Astrocyte of the spinal cord (primary cell): ENCODE measurements at places on chromosomes 13 and 19.

GRCh38 chr13:86541461-86541860 lies 742.2 kb upstream of the SLITRK6 start:
- no peak for DNase-seq

DNA sequence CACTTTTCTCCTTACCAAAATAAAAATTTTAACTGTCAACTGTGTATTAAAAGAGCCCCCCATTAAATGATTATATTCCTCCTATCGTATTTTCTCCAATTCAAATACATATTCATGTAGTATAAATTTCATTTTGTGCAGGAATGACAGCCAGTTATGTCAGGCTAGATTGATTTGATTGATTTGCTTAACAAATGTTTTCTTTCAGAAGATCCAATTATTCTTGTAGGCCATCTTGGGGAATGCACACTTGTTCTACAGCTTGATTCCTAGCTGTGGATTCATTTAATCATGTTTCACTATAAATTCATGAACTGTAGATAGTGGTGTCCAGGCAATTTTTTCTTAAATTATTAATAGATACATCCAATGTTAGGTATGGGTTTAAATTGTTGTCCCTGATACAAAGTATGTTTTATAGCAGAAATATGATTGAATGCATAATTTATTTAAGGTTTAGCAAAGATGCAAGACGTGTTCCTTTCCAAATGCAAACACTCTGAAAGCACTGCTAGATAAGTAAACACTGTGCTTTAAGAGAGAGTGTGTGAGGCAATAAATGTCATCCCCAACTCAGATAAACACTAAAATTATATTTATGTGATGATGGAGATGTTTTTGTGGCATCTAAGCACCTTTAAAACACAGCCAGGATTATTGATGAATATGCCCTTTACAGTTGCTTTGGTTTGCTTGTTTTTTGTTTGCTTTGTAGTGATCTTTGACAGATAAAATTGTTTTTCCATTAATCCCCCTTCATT lies 531.1 kb downstream of the DCT start:
- DNase-seq = no peak

DNA sequence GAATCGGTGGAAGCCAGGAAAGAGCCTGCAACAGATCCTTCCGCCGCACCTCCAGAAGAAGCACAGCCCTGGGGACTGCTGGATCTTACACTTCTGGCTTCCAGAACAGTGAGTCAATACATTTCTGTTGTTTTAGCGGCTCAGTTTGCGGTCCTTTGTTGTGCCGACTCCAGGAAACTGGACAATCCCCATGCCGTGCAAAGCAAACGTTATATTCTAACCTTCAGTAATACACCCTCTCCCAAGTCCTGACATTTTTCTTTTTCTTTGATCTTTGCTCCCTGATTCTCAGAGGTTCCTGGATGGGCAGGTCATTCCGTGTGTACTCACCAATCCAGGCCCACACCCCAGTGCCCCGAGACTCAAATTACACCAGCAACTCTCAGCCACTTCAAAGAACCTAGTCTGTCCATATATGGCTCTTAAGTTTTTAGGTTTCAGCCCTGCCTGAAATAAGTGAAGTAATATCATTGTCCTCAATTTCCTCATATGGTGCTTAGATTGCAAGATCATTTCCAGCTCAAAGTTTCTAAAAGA lies 387.1 kb upstream of the SGCG start:
- DNase-seq = peak; percentile 33

DNA sequence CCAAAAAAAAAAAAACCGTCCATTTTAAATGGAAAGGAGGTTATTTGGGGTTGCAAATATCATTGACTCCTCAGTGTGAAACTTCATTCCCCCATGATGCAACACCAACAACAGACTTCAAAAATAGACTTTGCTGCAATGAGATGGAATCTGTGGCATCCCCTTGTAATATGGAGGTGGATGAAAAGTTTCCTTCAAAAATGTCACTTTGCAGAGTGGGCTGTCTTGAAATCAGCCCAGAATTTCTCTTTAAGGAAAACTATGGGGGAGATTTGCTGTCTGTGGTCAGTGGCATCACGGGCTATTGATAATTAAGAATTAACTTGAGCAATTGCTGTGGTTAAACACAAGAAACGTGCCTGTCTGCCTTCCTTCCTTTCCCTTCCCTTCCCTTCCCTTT lies 1.5 kb downstream of the GPR18 start:
- DNase-seq = peak; percentile 20

DNA sequence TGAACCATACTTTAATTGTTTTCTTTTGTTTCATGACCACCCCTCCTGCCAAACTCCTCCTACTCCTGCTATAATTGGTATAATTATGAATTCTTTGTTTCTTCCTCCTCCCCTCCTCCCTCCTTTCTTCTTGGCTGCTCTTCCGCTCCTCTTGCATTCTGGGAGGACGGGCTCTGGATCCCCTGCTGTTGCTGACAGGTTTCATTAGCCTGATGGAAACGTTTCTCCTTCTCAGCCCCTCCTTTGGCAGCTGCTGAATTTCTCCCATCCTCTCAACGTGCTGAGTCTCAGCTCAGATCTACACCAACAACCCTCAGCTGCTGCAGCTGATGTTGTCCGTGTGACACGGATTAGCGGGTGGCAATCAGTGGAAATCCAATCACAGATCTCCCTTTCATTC lies 97.1 kb upstream of the UBAC2 start:
- DNase-seq = no peak

DNA sequence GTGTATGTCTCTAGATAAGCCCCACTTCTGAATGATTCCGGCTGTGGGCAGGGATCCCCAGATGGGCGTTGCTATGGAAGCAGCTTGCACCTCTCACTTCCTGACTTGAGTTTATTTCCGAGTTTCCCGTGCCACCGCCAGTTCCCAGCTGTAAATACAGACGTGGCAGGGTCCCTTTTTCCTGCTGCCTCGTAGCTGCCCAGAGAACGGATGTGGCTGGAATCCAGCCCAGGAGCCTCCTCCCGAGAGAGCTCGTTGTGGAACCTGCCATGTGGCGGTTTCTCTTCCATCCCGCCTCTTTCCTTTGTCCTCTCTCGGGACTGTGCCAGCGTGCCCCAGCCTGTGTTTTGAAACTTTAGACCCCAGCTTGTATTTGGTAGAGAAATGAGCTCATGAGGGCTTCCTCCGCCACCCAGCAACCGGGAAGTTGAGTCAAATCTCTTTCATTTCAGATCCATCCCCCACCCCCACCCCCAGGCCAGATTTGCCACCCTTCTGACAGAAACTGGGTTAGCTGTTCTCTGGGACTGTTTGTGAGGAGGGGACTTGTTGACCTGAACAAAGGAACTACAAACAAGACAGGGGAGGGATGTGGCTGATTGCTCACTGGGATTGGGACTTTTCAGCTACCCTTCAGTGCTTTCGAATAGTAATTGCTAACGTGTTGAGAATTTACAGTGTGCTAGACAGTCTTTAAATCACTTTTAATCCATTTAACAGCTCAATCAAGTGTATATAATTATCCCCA lies 96.6 kb downstream of the SIPA1L3 start:
- DNase-seq = peak; percentile 94

DNA sequence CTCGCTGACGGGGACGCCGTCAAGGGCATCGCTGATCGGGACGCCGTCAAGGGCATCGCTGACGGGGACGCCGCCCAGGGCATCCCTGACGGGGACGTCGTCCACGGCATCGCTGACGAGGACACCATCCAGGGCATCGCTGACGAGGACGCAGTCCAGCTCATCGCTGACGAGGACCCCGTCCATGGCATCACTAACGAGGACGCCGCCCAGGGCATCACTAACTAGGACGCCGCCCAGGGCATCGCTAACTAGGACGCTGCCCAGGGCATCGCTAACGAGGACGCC lies 945.2 kb downstream of the TUBA3C start:
- DNase-seq = no peak

GRCh38 chr19:7869453-7869909 lies 4.7 kb downstream of the PRR36 start:
- no peak for DNase-seq

DNA sequence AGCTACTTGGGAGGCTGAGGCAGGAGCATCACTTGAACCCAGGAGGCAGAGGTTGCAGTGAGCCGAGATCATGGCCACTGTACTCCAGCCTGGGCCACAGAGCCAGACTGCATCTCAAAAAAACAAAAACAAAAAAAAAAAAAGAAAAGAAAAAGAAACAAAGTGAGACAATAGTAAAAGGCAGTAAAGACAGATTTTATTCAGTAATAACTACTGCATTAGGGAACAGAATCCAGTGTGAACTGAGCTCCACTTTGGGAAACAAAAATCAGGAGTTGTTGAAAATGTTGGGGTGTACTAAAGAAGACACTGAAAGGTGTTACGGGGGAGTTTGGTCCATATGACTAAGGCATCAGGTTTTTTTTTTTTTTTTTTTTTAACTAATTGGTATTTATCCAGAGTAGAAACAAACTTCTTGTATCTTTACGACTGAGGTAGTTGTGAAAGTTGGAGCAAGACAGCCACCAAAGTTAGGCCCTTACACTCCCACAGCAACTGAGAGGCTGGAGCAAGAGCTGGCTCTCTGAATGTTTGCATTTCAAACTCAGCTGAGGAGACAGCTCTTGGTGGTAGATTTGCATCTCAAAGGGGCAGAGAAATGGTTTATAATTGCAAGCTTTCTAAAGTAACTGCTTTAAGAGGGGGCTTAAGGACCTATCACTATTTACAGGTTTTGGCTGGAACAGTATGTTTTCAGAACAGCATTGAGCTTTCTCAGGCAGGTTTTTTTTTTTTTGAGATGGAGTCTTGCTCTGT lies 24.2 kb downstream of the ZNF607 start:
- DNase-seq = no peak

GRCh38 chr13:112133499-112134390 lies 66.8 kb downstream of the SOX1 start:
- DNase-seq = no peak

- no peak for DNase-seq
These were observed 24.0 kb downstream of the FGF9 start for GRCh38 chr13:21694831-21695230.

- peak; percentile 43 for DNase-seq
These were observed 31.2 kb downstream of the KEAP1 start for GRCh38 chr19:10471909-10472308.

DNA sequence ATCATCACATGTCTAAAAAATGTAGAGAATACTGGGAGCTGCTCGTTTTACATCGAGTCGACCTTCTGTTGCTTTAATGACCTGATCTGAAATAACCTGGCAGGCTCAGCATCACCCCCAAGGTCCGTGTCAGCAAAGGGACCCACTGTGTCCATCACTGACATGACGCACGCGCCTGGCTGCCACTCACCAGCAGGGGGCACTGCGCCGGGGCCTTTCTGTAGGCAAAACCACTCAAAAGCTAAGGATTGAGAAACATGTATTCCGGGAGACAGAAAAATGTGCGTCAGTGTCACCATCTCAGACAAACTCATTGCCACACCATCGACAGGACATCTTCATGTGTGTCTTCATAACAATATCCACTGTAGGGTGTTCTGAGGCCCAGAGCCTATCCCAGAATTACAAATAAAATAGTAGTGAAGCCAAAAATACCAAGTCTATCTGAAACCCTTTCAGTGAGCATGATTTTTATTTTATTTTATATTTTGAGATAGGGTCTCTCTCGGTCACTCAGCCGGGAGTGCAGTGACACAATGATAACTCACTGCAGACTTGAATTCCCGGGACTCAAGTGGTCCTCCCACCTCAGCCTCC lies 130.3 kb upstream of the LSM14A start:
- DNase-seq = peak; percentile 5

- peak; percentile 27 for DNase-seq
These were observed 103.8 kb downstream of the TNFRSF19 start for GRCh38 chr13:23673867-23674605.

DNA sequence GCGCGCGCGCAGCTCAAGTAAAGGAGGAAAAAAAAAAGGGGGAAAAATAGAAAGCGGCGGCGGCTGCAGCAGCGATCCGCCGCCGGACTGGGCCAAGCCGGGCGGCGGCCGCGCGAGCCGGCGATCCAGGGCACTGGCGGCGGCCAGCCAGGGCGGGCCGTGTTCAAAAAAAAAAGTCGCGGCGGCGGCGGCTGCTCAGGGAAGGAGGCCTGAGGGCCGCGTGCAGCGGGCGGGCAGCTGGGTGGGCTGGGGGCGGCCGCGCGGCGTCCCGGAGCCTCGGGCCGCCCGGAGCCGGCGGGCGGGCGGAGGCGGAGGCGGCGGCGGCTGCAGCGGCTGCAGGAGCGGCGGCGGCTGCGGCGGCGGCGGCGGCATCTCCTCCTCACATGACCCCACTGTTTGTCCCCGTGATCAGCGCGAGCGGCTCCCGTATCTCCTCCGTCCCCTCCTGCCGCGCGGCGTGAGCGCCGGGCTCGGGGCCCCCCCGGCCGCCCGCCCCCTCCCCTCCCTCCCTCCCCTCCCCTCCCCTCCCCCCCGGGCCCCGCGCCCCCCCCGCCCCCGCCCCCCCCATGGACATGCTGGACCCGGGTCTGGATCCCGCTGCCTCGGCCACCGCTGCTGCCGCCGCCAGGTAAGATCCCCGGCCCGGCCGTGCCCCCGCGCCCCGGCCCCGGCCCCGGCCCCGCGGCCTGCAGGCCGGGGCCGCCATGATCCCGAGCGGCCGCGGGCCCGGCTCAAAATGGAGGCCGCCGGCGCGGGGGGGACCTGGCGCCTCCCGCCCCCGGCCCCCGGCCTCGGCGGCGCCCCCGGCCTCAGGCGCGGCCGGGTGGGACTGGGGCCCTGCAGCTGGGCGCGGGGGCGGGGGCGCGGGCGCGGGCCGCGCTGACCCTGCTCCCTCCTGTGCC lies at the start of gene USF2:
Gene USF2 (plus strand): TSS at position 427 of the 902 bp plus-strand sequence. CDS start 140 bp downstream, at position 567.
- peak; percentile 65 for DNase-seq

- peak; percentile 14 for DNase-seq
These were observed at the start of gene PNMA8B for GRCh38 chr19:46495786-46496099. PNMA8B (minus strand) TSS chr19:46495867; CDS start chr19:46495465, 402 bp downstream.

- DNase-seq = no peak
These were observed 136.8 kb downstream of the DCT start for GRCh38 chr13:94342436-94343242.

GRCh38 chr13:36858290-36858689 lies 39.3 kb downstream of the RFXAP start:
- peak; percentile 66 for DNase-seq

DNA sequence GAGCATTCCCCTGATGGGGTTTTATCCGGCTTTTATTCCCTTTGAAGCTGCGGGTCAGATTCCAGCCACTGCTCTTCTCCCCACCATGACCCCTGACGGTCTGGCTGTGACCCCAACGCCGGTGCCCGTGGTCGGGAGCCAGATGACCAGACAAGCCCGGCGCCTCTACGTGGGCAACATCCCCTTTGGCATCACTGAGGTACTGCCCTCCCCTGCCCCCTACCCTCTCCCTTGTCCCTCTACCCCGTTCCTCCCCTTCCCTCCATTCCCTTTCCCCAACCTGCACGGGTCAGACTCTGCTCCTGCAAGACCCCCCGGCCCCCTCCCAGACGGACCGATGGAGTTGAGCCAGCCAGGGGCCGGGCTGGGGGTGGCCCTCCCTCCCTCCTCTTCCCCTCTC lies 6.2 kb downstream of the U2AF2 start:
- DNase-seq = no peak

- DNase-seq = no peak
These were observed 35.6 kb downstream of the CLDN10 start for GRCh38 chr13:95588134-95588533.

DNA sequence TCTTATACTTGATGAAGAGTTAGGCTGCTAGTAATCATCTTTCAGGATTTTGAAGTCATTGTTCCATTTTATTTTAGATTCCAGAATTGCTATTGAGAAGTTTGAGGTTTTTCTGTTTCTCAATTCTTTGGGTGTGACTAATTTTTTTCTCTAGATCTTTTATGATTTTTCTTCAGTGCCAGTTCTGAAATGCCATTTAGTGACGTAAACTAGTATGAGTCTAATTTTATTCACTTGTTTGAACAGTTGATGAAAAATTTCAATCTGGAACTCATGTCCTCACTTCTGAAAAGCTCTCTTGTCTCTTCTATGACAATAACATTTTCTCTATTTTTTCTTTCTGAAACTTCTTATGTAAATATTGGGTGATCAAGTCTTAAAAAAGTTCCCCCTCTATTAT lies 188.5 kb upstream of the HTR2A start:
- DNase-seq = no peak

GRCh38 chr13:51113186-51113881 lies 2.3 kb upstream of the C13orf42 start:
- no peak for DNase-seq
